Pericardium fibroblast (primary cell): ENCODE measurements at places on chromosomes 7 and 10. TPM values are rescaled to one million over a fixed set of nuclear protein-coding genes. Genes with fewer than 3 reads are reported as not detected.

The NAT16 gene
- total RNA-seq = not detected in 2 replicates

The PARG gene
- 10.9 and 13.7 TPM in 2 replicates for total RNA-seq

The ZNF716 gene
- not detected in 2 replicates for total RNA-seq

The UCMA gene
- not detected in 2 replicates for total RNA-seq

The POLR2J3 gene
- 4.1 and 13.4 TPM in 2 replicates for total RNA-seq

The TDRD1 gene
- 0.23 TPM in 1 of 2 replicates, not detected in the other for total RNA-seq

The CRTAC1 gene
- total RNA-seq = 0.12 TPM in 1 of 2 replicates, not detected in the other

The BNIP3 gene
- 254 and 359 TPM in 2 replicates for total RNA-seq

The BAIAP2L1 gene
- 1.3 and 1.6 TPM in 2 replicates for total RNA-seq

The SPDYE2 gene
- total RNA-seq = not detected in 2 replicates

The ZKSCAN5 gene
- 6.8 and 12.2 TPM in 2 replicates for total RNA-seq

The TSPAN33 gene
- 0.47 and 2.2 TPM in 2 replicates for total RNA-seq

The SORBS1 gene
- total RNA-seq = 1.1 and 5.6 TPM in 2 replicates
